ENCODE measurements at places on chromosomes 3 and 15.

- no peak for DNase-seq
- H3K4me1 ChIP-seq = no peaks in the 10 kb centered on the region
- no peaks in the 10 kb centered on the region for H3K36me3 ChIP-seq
These were observed 101.5 kb downstream of the SHQ1 start for GRCh38 chr3:72746430-72747411.

- H3K36me3 ChIP-seq = no peaks in the 10 kb centered on the region
- H3K27me3 ChIP-seq = no peaks in the 10 kb centered on the region
- no peak overlapping the region for H3K27ac ChIP-seq
- H3K4me3 ChIP-seq = no peak overlapping the region
These were observed 13.7 kb upstream of the PDIA5 start for GRCh38 chr3:123053107-123053506.

- DNase-seq = no peak
- H3K36me3 ChIP-seq = no peaks in the 10 kb centered on the region
- no peaks in the 10 kb centered on the region for H3K27me3 ChIP-seq
- H3K4me1 ChIP-seq = no peaks in the 10 kb centered on the region
- no peak overlapping the region for H3K27ac ChIP-seq
- H3K4me3 ChIP-seq = no peak overlapping the region
These were observed 31.8 kb upstream of the RYR3 start for GRCh38 chr15:33278816-33279612.

DNA sequence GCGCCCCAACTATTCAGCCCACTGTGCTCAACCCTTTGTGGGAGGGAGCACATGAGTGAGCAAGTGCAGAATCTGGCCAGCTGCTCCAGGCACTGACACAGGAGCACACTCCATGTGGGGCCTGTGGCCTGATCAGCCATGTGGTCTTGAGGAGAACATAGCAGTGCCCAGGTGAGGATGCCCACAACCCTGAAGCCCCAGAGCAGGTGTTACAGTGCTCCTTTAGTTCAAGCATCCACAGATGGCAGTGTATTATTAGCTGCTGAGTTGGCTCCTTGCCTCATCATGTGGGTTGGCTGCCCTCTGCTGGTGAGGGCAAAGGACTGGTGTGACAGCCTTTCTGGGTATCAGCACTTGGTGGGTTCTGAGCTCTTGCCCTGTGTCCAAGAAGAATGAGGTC lies 1588.2 kb downstream of the SI start:
- no peak overlapping the region for H3K27ac ChIP-seq
- no peaks in the 10 kb centered on the region for H3K4me1 ChIP-seq
- H3K36me3 ChIP-seq = no peaks in the 10 kb centered on the region
- no peak overlapping the region for H3K4me3 ChIP-seq

GRCh38 chr15:64883997-64884511 lies 27.6 kb upstream of the ANKDD1A start:
- no peaks in the 10 kb centered on the region for H3K4me1 ChIP-seq
- H3K27ac ChIP-seq = peak overlapping the region; percentile 32
- no peaks in the 10 kb centered on the region for H3K36me3 ChIP-seq
- DNase-seq = peak; percentile 68
- no peaks in the 10 kb centered on the region for H3K27me3 ChIP-seq

DNA sequence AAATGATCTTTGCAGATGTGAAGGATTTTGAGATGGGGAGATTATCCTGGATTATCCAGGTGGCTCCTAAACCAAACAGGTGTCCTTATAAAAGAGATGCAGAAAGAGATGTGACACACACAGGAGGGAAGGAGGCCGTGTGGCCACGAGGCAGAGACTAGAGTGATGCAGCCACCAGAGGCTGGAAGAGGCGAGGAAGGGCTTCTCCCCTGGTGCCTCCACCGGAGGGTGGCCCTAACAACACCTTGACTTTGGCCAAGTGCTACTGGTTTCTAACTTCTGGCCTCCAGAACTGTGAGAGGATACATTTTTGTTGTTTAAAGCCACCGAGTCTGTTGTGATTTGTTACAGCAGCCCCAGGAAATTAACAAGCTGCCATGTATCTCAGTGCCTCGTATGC lies 127.1 kb downstream of the ASB7 start:
- H3K4me3 ChIP-seq = no peak overlapping the region
- no peaks in the 10 kb centered on the region for H3K36me3 ChIP-seq
- no peak overlapping the region for H3K27ac ChIP-seq
- no peaks in the 10 kb centered on the region for H3K27me3 ChIP-seq
- H3K4me1 ChIP-seq = peaks cover 13% of the 10 kb centered on the region

- H3K4me1 ChIP-seq = no peaks in the 10 kb centered on the region
- H3K36me3 ChIP-seq = no peaks in the 10 kb centered on the region
- H3K27me3 ChIP-seq = no peaks in the 10 kb centered on the region
- peak overlapping the region; percentile 51 for H3K4me3 ChIP-seq
These were observed 4.0 kb downstream of the FBXL22 start for GRCh38 chr15:63601026-63601703.

DNA sequence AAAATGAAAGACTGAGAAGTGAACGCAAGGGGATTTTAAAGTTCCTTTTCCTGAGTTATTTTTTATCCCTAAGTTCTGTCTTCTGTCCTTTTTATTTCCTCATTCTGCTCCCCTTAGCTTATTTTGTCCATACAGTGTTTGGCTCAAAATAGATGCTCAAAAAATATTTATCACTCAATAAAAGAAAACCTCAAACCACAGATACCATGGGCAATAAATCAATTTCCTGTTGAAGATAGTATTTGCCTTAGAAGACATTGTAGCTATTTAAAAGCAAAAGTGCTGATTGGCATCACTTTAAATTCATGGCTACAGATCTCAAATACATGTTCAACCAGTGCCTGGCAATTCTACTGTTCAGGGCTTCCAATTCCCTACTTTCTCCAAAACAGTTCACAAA lies 316.5 kb upstream of the ADAMTS9 start:
- H3K27ac ChIP-seq = no peak overlapping the region
- H3K4me3 ChIP-seq = no peak overlapping the region
- H3K4me1 ChIP-seq = no peaks in the 10 kb centered on the region
- no peaks in the 10 kb centered on the region for H3K36me3 ChIP-seq

GRCh38 chr15:40280260-40281056 lies 2.4 kb downstream of the ANKRD63 start:
- H3K27ac ChIP-seq = no peak overlapping the region
- H3K36me3 ChIP-seq = no peaks in the 10 kb centered on the region
- no peaks in the 10 kb centered on the region for H3K4me1 ChIP-seq
- H3K27me3 ChIP-seq = peaks cover 32% of the 10 kb centered on the region

DNA sequence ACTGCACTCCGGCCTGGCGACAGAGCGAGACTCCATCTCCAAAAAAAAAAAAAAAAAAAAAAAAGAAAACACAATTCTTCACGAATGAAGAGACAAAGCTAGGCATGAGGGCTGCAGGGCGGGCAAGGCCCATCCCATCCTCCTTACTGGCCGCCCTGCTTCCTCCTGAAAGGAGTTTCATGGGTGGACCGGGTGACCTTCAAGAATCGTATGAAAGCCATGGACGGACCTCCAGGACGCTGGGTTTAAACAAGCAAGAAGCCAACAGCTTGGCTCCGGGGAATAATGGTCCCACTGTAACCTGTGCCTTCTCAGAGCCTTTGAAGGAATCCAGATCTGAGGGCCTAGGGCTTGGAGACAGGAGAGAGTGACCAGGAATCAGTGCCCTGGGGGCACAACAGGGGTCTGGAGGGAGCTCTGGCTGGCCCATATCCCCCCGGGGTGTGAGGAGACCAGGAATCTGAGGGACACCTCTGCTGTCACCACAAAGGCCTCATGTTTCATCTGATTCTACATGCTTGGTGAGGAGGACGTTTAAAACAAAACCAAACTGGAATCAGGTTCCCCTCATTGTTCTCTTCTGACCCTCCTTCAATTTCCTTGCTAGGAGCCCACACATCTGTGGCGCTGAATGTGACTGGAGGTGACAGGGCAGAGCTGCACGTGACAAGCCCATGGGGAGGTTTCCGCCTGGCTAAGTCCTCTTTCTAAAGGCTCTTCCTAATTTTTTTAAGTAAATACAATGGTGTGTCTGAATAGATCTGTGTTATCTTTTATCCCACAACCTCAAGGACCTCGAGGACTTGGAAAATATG lies 46.1 kb downstream of the WHAMM start:
- no peaks in the 10 kb centered on the region for H3K36me3 ChIP-seq
- H3K4me3 ChIP-seq = no peak overlapping the region
- no peak for DNase-seq
- H3K27ac ChIP-seq = no peak overlapping the region
- no peaks in the 10 kb centered on the region for H3K27me3 ChIP-seq

DNA sequence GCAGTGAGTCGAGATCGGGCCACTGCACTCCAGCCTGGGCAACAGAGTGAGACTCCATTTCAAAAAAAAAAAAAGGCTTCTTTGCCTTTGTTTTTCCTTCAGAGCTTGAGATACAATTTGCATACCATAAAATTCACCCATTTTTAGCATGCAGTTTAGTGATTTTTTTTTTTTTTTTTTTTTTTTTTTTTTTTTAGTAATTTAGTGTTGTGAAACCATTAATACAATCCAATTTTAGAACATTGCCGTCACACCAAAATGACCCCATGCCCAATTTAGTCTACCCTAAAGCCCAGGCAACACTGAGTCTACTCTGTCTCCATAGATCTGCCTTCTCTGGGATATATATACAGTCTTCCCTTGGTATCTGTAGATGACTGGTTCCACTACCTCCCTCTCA lies 61.1 kb downstream of the USP50 start:
- no peaks in the 10 kb centered on the region for H3K36me3 ChIP-seq
- H3K27me3 ChIP-seq = no peaks in the 10 kb centered on the region
- no peak overlapping the region for H3K4me3 ChIP-seq
- no peak overlapping the region for H3K27ac ChIP-seq

DNA sequence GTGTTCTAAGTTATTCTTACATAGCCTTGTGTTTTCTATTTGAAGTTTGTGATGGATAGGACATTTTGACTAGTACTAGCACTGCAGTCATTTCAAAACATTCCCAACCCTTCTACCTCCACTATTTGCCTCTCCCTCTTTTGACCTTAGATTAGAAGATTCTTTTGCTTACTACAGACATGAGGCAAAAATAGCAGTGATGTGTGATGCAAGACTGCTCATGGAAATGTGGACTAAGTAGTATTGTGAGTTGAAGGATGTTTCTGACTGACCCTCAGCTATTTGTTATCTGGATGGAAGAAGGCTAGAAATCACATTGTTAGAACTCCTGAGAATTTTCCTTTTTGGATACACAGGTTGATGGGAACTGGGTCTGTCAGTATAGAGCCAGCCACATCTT lies 45.9 kb downstream of the ATP2C1 start:
- H3K4me1 ChIP-seq = no peaks in the 10 kb centered on the region
- H3K27me3 ChIP-seq = no peaks in the 10 kb centered on the region
- no peaks in the 10 kb centered on the region for H3K36me3 ChIP-seq
- no peak overlapping the region for H3K4me3 ChIP-seq
- no peak overlapping the region for H3K27ac ChIP-seq
- DNase-seq = no peak

GRCh38 chr3:75983609-75984290 lies 198.4 kb upstream of the ZNF717 start:
- no peak overlapping the region for H3K4me3 ChIP-seq
- H3K27me3 ChIP-seq = no peaks in the 10 kb centered on the region
- no peaks in the 10 kb centered on the region for H3K4me1 ChIP-seq
- no peak for DNase-seq

DNA sequence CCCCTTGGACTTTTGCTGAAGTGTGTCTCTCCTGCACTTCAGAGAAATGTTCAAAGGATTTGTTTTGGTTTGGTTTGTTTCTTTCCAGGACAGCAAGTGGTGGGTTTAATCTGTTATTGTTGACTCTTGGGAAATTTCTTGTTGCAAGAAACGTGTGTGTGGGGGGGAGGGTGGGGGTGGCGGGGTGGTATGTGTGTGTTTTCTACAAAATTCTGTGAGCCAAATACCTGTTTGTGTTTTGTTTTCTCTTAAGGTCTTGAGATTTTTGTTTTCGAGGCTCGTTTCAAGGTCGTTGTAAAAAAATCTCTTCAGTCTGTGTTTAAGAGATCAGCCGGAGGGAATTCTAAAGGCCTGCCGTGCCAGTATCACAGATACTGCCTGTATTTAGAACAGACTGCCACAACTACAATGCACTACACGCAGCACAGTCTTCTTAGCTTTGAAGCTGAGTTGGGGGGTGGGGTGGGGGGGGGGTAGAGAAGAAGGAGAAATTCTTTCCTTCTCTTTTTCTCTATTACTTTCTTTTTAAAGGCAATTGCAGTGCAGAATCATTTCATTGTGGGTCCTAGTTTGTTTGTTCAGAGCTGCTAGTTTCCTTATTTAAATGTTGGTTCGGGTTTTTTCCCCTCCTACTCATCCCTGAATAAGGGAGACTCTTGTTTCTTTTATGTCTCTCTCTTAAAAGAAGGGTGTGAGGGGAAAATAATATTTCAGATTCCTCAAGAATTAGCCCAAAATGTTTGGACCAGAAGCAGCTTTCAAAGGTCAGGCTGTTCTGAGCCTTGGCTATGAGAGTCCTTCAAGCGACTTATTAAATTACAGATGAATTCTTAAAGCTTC lies 1.4 kb upstream of the BCL6 start:
- peak overlapping the region; percentile 100 for H3K27ac ChIP-seq
- peak; percentile 47 for DNase-seq
- no peaks in the 10 kb centered on the region for H3K36me3 ChIP-seq
- no peaks in the 10 kb centered on the region for H3K27me3 ChIP-seq

GRCh38 chr3:155281912-155282311 lies 11.6 kb downstream of the STRIT1 start:
- H3K4me3 ChIP-seq = no peak overlapping the region
- no peaks in the 10 kb centered on the region for H3K36me3 ChIP-seq
- H3K27ac ChIP-seq = no peak overlapping the region
- no peaks in the 10 kb centered on the region for H3K27me3 ChIP-seq

GRCh38 chr3:191414286-191414685 lies 46.7 kb upstream of the PYDC2 start:
- no peak for DNase-seq
- H3K4me3 ChIP-seq = no peak overlapping the region
- H3K27me3 ChIP-seq = no peaks in the 10 kb centered on the region
- H3K27ac ChIP-seq = no peak overlapping the region

DNA sequence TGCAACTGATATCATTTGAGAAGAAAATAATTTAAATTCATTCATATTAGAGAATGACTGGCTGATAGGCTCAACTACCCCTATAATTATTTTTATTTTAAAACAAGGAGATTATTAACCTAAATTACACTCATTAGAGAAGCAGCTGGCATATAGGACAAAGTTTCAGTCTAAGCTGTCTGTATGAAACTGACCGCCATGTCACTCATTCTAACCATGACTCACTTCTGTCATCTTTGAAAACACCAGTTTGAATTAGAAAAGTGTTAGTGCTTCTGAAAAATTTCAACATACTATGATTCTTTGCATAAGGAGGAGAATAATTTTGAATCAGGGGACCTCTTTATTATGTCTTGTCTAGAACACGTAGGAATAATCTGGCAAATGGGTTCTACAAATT lies 1058.5 kb downstream of the ROBO2 start:
- no peaks in the 10 kb centered on the region for H3K36me3 ChIP-seq
- no peak overlapping the region for H3K27ac ChIP-seq
- H3K27me3 ChIP-seq = no peaks in the 10 kb centered on the region
- no peak overlapping the region for H3K4me3 ChIP-seq

- no peak overlapping the region for H3K4me3 ChIP-seq
- no peak overlapping the region for H3K27ac ChIP-seq
- no peaks in the 10 kb centered on the region for H3K36me3 ChIP-seq
- no peaks in the 10 kb centered on the region for H3K4me1 ChIP-seq
- H3K27me3 ChIP-seq = no peaks in the 10 kb centered on the region
These were observed 53.2 kb upstream of the ADPGK start for GRCh38 chr15:72836676-72837330.

Measured in uterus (tissue), 4 donors.